ENCODE measurements at places on chromosomes 12 and 14.
A peak's percentile ranks its signal among the peaks of the same experiment; 100 is the strongest.

- peak; percentile 85 for DNase-seq
Measured at GRCh38 chr14:50039734-50040400, 76.5 kb downstream of the VCPKMT start.

DNA sequence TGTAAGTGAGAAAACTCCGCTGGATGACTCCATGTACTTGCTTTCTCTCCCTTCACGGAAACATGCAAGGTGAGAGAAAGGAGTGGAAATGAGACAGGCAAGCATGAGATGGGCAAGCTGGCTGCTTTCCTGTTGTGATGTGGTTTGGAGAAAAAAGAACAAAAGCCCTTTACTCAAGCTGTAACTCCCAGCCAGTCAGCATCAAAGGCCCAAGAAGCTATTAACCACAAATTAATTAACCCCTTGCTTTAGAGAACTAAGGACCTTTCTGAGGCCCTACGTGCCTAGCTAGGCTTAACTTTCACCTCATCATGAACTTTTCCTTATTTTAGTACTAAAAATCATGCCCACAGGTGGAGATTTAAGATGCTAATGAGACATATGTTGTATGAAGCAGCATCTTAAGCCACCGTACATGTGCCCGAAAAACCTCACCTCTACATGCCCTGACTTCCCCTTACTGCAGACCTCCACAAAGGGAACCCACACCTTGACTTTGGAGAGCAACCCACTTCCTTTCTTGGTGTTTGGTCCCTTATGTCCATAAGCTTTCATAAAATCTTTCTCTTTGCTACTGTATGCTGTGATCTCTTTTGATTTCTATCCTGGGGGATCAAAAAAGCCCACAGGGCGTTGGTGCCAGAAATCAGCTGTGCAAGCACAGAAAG is 87.0 kb downstream of the GALNT8 start:
- DNase-seq = no peak

GRCh38 chr12:104865080-104865479 is 93.0 kb downstream of the SLC41A2 start:
- no peak for DNase-seq

DNA sequence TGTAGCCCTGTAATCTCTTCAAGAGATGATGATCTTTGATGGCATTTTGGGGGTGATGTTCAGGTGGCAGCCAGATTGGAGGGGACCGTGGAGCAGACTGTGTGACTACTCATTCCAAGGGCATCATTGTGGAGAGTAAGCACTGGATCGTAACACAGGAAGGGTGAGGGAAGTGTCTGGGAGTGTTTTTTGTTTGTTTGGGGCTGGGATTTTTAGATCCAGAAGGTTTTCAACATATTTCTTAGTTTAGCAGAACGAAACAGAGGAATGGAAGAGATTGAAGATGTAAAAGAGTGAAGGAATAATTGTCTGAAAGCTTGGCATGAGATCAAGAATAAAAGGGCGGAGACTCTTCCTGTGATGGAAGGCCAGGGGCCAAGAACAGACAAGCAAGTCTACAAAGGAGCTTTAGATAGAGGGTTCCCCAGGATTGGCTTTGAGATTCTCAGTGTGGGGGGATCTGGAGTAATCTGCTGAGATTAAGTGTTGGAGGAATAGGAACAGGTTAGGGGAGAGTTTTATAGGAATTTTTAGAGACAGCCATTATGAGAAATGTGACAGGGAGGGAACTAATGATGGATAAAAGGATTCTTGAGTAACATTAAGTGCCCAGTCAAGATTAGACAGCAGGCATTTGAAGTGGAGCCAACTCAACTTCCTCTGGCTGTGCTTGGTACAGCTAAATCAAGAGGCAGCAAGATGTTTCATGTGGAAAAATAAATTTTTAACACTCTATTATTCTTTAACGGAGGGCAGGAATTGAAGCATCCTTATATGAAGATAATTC is 79.7 kb upstream of the REP15 start:
- no peak for DNase-seq

- no peak for DNase-seq
Measured at GRCh38 chr12:58883576-58884334, 36.5 kb downstream of the LRIG3 start.

DNA sequence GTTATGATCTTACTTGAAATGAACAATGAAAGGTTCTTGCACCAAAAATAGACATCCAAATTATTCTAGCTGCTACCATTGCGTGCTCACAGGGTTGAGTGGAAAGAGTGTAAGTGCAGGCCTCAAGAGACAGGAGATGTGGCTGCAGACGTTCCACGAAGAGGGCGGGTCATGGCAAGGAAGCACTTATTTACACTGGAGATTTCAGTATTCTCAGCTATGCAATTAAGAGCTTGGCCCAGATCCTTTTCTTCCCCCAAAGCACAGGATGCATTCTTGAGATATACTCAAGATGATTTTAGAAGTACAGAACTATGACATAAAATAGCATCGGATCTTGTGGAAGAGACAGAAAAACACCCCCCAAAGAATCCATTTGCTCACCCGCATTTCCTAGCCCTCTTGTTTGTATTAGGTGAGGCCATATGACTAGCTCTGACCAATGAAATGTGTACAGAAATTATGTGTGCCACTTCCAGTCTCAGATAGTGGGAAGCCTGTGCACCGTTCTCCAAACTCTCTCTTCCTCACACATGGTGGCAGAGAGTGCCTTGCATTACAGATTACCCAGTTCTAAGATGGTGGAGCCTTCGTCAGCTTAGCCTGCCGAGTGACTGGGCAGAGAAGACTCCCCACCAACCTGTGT is 261.4 kb downstream of the TTC8 start:
- no peak for DNase-seq
